CD4-positive, alpha-beta memory T cell (primary cell): ENCODE measurements at places on chromosomes 12 and 14. TPM values are rescaled to one million over a fixed set of nuclear protein-coding genes. Genes with fewer than 3 reads are reported as not detected.

Gene BDKRB2
- not detected for total RNA-seq

Gene HOXC13
- not detected for total RNA-seq

Gene KRT83
- not detected for total RNA-seq

GRCh38 chr12:107581619-107582015 lies 104.0 kb upstream of the PWP1 start:
- no peak for DNase-seq

DNA sequence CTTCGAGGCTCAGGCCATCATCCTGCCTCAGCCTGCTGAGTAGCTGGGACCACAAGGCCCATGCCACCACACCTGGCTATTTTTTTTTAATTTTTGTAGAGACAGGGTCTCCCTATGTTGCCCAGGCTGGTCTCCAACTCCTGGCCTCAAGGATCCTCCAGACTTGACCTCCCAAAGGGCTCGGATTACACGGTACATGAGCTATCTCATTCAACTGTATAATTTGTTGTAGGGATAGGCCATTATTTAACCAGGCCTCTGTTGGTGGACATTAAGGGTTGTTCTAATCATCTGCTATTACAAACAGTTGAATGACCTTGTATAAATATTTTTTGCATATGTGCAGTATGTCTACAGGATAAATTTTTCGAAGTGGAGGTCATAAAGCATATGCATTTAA lies 9.0 kb downstream of the KIF5A start:
- no peak for DNase-seq

- DNase-seq: no peak
Measured at GRCh38 chr14:76917158-76917596, 91.0 kb downstream of the LRRC74A start.

GRCh38 chr12:65518771-65519170 lies 240.3 kb downstream of the MSRB3 start:
- DNase-seq: no peak
